A549 (cell line): ENCODE measurements at places on chromosomes 3 and 15.

- DNase-seq, result no peak
Observed at GRCh38 chr3:45751537-45752242, 44.6 kb downstream of the SLC6A20 start.

DNA sequence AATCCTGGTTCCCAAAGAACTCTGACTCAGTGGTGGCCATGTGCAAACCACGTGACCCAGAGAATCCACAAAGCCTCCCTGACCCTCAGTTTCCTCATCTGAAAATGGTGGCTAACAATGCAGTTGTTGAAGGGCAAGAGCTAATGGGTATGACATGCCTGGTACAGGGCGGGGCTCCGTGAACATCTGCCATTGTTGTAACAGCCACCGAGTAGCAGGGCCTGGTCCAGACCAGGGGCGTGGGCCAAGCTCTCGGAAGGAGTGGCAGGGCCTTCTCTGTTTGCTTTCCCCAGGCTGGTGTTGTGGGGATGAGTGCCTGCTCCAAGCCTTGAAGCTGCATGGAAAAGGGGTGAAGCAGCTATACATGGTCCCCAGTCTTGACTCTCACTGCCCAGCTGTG lies 13.4 kb downstream of the MAPKAPK3 start:
- DNase-seq, result no peak

DNA sequence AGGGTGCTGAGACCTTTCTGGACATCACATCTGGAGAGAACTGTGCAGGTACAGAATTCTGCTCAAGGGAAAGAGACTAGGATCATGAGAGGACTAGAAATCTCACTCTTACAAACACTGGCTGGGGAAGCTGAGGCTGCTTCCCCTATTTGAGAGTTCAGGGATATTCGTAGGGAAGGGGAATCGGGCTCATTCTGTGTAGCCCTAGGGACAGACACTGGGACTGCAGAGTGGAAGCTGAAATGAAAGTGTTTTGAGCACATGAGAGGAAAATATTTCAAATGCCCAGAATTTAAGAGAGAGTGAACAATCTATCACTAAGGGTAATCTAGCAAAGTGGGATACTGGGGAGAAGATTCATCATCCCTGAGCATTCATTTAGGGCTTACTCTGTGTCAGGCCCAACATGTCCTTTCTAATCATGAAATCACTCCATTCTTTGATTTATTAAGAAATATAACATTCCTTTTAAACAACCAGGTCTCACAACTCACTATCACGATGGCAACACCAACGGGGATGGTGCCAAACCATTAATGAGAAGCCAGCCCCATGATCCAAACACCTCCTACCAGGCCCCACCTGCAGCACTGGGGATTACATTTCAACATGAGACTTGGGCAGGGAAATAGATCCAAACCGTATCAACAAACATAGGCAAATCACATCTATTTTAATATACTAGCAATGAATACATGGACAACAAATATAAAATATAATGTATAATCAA lies 63.0 kb downstream of the CPN2 start:
- DNase-seq, result no peak

GRCh38 chr3:139811331-139811730 lies 123.7 kb upstream of the CLSTN2 start:
- DNase-seq, result no peak

- no peak for DNase-seq
Observed at GRCh38 chr3:13852638-13853009, 27.2 kb downstream of the WNT7A start.

GRCh38 chr15:25811481-25811906 lies 51.6 kb downstream of the ATP10A start:
- no peak for DNase-seq

DNA sequence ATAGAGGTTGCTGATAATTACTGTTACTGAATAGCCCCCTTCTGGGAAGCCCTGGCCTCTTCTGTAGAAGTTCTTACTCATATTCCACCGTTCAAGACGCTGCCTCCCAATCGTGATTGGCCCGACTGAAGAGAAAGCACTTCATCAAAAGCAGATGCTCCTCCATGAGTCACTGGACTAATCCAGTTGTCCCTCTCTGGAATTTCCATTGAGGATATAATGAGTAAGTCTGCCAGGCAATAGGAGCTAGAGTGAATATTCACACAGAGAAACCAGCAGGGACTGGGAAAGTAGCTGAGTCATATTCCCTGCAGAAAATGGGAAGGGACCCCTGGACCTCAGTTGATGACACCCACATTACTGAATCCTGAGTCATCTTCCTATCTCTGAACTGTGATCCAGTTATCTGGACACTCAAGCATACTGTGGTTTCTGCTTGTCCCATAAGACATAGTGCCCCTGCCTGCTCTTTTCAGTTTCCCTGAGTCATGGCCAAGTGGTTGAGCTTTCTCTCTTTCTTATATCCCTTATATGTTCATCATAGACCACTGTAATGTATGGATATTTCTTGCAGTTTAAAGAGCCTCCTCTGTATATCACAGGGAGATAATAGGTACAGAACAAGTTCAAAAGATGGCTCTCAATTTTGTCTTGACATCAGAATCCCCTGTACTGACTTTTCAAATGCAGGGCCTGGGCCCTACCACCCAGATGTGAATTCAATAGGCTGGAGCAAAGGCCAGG lies 151.2 kb upstream of the CDIN1 start:
- DNase-seq, result peak; percentile 96

DNA sequence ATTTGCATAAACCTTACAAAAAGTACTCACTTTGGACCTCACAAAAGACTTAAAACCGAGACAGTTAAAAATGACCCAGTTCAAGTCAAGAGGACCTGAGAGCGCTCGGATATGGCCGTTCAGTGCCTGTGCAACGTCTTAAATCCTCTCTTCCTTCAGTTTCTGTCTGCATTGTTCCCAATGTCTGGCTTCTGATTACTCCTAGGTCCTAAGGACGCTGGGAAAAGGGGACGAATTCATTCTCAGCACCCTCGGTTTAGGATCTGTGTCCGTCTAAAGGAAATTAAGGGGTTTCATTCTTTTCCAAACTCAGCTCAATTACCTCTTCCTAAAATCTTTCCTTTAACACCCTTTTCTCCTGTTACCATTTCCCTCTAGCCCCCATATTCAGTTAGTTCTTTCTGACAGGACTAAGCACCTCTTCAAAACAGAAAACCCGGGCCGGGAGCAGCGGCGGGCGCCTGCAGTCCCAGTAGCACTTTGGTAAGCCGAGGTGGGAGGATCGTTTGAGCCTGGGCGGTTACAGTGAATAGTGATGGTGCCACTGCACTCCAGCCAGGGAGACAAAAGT lies 970 bp downstream of the DPPA4 start:
- DNase-seq, result no peak

- DNase-seq, result no peak
Observed at GRCh38 chr3:117700573-117701360, 991.2 kb downstream of the TUSC7 start.

GRCh38 chr3:193744822-193745684 lies 152.0 kb downstream of the OPA1 start:
- DNase-seq, result no peak

DNA sequence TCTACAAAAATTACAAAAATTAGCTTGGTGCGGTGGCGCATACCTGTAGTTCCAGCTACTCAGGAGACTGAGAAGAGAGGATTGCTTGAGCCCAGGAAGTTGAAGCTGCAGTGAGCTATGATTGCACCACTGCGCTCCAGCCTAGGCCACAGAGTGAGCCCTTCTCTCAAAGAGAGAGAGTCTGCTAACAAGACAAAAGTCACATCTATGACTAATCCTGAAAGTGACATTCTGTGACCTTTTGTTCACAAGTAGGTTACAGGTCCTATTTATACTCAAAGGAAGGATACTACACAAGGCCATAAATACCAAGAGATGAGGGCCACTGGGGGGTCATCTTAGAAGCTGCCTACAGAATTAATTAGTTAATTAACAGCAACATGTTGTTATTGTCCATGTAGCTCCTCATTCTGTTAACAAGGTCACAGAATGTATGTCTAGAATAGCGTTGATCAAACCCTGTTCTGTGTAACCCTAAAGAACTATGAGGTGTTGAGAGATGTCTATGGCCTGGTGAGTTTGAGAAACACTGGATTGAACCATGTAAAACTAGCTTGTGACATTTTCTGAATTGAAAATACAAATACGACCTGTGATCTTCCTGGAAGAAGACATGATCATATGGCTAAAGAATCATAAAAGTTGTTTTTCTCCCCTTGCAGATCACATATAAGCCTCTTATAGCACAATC lies 97.0 kb downstream of the SAMMSON start:
- no peak for DNase-seq

DNA sequence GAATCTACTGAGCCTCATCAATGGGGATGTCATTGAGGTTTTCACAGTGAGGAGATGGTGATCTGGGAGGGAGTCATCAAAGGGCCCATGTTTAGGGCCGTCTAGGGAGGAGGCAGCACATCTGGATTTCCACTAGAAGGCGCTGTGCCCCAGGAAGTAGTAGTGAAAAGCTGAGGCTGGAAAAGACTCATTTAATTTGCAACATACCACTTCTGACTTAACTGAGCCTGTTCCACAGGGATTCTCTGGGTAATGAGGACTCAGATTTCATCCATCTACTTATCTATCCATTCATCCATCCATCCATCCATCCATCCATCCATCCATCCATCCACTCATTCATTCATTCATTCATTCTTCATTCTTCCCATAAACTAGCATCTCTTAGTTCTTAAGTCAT lies 17.4 kb upstream of the SHF start:
- peak; percentile 72 for DNase-seq

- no peak for DNase-seq
Observed at GRCh38 chr3:169315996-169316395, 347.5 kb downstream of the MECOM start.

GRCh38 chr3:27927882-27928281 lies 205.8 kb upstream of the EOMES start:
- DNase-seq, result no peak

DNA sequence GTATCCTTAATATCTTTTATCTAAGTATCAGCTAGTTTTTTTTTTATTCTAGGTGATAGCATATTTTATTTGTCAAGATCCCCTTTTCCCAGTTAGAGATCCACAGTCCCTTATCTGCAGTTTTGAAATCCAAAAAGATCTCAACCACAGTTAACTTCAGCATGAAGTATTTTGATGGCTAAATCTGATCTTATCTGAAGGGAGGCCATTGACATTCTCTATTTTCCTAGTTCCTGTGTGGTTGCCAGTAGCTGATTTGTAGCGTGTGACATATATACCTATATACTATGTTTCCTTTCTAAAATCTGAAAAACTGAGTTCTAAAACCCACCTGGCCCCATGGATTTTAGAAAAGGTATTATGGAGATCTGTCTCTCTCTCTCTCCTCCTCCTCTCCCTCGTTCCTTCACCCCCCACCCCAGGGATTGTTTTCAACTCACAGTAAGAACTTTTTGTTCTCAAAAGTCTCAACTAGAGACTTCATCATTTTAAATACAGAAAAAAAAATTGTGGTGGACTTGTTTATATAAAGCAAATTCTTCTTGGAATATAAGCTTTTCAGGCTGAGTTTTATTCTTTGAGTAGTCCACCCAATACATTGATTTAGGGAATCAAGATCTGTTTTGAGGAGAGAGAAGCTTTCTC lies 12.3 kb downstream of the TCF12 start:
- DNase-seq, result no peak

DNA sequence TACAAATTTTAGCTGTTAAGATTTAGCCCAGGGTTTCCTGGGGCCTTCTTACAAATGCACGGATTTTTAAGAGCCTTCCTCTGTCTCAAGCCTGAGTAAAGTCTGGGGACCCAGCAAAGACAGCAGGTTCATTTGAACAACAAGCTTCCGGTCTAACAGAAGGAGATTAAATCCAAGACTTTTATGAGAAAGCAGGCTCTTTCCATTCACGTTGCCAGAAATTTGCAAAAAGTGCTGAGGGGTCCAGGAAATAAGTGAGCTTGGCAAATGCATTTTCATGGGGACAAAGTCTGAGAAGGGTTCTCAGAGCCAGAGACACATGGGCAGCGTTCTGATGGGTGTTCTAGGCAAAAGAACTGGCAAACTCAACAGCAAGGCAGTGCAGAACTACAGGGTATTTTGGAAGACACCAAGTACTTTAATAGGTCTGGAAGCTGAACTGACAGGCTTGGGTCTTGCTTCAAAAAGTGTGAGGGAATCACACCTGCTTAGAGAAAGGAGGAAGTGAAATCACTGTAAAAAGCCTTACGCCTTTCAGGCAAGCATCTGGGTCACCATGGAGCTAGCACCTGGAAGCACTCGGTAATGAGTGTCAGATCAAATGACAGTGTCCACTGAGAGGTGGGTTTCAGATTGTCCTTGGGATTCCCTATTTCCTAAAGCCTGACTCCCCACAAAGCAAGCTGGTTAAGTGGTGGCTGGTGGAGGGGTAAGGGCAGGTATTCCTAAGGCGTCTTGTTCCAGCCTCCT lies 115.8 kb upstream of the ARHGEF3 start:
- no peak for DNase-seq

GRCh38 chr3:116474032-116474780 lies 28.9 kb upstream of the LSAMP start:
- no peak for DNase-seq

DNA sequence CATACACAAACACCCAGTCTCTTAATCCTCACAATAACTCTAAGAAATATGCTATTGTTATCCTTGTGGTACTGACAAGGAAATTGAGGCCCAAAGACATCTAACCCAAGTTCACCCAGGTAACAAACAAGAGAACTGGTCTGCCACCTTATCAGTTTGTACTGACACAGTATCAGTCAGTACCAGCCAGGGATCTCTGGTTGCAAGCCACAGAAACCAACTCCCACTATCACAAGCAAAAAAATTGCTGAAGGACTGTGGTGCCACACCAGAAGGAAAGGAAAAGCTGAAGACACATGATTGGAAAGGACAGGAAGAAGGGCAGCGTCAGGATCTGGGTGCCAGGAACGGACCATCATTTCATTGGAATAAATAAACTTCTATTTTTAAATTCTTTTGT lies 63.8 kb upstream of the GLCE start:
- no peak for DNase-seq

DNA sequence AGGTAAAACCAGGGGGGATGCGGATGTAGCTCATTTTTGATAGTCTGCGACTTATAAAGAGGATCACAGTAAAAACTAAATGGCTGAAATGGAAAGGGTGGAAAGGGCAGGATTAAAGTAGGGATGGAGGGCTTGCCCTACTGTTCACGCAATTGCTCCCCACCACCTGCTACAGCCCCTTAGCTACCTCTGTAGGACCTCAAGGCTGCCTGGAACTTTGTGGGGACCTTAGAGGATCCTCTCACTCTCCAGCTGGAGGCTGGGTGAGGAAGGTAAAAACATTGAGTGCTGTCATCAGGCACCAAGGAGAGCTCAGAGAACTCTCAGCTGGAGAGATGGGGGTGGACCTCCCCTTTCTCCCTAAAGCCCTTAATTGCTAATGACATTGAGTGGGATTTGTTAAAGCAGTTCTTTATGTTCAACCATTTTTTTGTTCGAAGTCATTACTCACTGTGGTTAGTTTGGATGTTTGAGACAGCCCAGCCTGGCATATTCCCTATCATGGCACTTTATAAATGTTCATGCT lies 213.0 kb downstream of the CLSTN2 start:
- DNase-seq, result no peak

GRCh38 chr3:107657971-107658370 lies 135.2 kb downstream of the BBX start:
- DNase-seq, result no peak
